Posterior cingulate gyrus (tissue), 11 donors: ENCODE measurements at places on chromosomes 12 and 14.
A peak's percentile ranks its signal among the peaks of the same experiment; 100 is the strongest.

DNA sequence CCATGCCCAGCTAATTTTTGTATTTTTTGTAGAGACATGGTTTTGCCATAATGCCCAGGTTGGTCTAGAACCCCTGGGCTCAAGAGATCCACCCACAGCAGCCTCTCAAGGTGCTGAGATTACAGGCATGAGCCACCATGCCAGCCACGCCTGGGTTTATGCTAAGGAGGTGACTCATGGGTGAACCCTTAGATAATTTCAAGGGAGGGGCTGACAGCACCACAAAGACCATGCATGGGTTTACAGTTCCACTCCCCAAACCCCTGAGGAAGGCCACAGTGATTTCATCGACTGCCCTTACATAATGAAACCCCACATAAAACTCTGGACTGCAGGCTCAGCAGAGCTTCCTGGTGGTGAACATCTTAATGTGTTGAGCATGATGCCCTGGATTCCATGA lies 33.7 kb downstream of the TMEM132D start:
- DNase-seq: no peak

DNA sequence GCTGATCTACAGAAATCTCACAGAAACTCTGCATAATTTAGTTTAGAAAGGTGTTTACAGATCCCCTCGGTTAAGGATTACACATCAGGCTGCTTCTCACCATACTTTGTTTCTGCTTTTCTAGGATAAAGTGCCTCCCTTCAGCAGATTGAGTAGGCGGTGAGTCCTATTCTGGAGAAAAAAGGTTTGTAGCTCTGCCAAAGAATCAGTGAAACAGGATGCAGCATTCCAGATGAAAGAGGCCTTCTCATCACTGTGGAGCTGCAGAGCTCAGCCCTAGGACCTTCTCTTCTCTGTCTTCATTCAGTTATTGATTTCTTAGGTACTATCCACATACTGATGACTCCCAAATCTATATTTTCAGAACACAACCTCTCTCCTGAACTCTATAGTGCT lies 155.5 kb upstream of the KRR1 start:
- DNase-seq: no peak

GRCh38 chr12:14694145-14694714 lies 2.2 kb downstream of the GUCY2C start:
- no peak for DNase-seq

- DNase-seq: no peak
These were observed 6.1 kb downstream of the METTL3 start for GRCh38 chr14:21505012-21505553.

DNA sequence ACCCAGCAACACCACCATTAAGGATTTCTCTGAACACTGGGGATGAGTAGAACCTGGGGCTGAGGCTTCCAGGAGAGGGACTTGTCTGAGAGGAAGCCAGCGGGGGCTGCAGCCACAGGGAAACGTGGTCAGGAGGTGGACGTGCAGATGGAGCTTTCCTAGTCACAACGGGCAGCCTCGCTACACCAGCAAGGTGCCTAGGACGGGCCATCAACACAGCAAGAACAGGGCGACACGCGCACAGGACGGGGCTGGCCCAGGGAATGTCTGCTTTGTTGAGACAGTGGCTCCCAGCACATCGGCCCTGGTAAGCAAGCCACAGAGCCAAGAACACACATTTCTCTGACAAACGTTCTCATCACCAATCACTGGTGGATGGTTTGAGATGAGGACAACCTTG lies 25.3 kb downstream of the ANKLE2 start:
- no peak for DNase-seq

GRCh38 chr12:1947081-1947480 lies 28.6 kb upstream of the CACNA2D4 start:
- no peak for DNase-seq

GRCh38 chr14:68958553-68958952 lies 20.5 kb downstream of the ACTN1 start:
- no peak for DNase-seq

GRCh38 chr14:104284636-104285507 lies 146.5 kb downstream of the KIF26A start:
- peak; percentile 33 for DNase-seq

GRCh38 chr14:77275601-77276017 lies 4.6 kb upstream of the NGB start:
- peak; percentile 73 for DNase-seq

- DNase-seq: no peak
These were observed 5.1 kb upstream of the CHD4 start for GRCh38 chr12:6612247-6612646.

DNA sequence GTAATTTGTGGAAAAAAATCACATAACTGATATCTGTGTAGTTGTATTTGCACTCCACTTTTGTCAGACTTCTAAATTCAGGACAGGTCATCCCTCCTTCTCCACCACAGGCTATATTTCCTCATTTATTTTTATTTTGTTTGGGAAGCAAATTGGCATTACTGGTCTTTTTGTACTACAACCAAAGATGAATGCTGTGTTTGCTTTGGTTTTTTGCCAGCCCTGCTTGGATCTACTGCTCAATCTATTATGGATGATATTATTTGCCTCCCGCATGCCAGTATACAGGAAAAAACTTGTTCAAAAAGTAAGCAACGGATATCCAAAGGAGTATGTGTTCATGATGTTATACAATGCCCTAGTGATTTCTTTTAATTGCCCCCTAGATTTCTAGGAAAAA lies 948.8 kb downstream of the TRHDE start:
- no peak for DNase-seq

DNA sequence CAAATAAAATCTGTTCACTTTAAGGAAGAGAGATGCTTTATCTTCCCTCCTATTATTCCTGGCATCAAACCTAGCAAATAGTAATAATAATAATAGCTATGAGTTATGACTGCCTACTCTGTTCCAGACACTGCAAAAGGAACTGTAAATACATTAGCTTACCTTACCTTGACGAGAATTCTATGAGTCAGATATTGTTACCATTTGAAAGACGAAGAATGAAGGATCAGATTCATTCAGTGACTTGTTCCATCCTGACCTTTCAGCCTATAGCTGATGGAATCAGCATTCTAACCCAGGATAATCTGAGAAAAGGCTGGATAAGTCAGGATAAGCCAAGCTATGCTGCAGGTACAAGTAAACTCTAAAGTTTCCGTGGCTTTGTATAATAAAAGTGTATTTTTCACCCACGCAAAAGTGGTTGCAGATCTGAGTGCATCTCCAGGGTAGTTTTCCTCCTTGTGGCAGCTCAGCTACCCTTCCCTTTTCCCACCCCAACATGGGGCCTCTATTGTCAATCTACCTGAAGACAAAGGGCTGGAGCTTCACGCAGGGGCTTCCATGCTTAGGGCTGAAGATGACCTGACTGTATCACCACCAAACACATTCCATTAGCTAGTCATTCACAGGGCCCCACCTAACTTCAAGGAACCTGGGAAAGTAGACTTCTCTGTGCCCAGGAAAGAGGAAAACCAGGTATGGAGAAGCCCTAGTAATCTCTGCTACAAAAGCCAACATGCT lies 57.2 kb upstream of the CCND2 start:
- DNase-seq: no peak

DNA sequence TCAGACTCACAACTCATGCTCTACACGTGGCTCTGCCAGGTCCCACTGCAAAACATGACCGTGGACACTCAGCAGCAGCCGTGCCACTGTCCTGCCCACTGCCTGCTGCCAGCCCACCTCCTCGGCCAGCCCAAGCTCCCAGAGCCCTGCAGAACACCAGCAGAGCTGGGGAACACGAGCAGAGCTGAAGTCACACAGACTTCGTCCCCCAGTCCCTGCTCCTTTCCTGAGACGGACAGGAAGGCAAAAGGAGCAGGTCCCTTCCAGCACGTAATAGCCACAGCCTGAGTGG lies 152.1 kb downstream of the DPF3 start:
- no peak for DNase-seq

DNA sequence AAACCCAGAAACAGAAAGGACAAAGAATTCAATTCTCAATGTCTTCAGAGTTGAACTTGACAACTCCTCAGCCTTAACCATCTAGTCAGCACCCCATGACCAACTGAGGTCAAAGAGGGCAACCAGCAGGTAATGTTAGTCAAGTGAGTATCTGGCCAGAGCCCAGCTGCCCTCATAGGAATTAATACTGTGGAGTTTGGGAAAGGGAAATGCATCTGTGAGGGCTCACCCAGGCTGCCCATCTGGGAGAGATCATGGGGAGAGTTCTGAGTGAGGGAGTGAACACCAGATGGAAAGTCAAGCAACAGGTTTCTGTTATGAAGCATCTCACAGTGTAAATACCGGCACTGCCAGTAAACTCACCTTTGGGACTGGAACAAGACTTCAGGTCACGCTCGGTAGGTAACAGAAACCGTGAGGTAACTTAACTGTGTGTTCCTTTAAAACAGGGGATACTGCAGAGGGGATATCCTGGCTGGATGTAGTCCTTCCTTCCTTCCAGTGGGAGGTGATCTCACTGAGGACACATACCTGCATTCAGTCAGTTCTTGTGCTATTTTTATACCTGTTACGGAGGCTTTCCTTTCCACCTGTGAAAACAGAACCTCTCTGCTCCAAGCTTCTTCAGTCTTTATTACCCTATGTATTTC lies 94.4 kb downstream of the DAD1 start:
- no peak for DNase-seq

DNA sequence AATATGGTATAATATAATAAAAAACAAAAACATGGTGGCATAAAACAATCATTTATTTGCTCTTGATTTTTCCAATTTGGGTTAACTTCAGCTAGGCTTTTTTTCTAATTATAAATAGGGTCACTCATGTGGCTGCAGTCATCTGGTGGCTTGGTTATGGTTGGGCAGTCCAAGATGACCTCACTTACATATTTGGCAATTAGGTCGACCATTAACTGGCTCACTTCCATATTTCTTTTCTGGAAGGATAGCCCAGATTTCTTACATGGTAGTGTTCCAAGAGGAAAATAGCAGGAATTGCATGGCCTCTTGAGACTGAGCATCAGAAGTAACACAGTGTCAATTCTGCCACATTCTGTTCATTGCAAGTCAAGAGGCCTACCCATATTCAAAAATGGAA lies 153.4 kb downstream of the FUT8 start:
- DNase-seq: no peak

GRCh38 chr14:67719866-67720265 lies 18.2 kb downstream of the RDH12 start:
- no peak for DNase-seq

DNA sequence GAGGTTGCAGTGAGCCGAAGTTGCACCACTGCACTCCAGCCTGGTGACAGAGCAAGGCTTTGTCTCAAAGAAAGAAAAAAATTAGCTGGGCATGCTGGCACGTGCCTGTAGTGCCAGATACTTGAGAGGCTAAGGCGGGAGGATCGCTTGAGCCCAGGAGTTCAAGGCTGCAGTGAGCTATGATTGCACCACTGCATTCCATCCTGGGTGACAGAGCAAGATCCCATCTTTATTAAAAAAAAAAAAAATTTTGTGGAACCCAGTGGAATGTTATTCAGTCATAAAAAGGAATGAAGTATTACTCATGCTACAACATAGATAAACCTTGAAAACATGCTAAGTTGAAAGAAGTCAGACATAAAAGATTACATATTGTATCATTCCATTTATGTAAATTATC lies 8.3 kb upstream of the ERBB3 start:
- no peak for DNase-seq

- DNase-seq: no peak
These were observed 341.6 kb upstream of the FKBP4 start for GRCh38 chr12:2453076-2453760.

DNA sequence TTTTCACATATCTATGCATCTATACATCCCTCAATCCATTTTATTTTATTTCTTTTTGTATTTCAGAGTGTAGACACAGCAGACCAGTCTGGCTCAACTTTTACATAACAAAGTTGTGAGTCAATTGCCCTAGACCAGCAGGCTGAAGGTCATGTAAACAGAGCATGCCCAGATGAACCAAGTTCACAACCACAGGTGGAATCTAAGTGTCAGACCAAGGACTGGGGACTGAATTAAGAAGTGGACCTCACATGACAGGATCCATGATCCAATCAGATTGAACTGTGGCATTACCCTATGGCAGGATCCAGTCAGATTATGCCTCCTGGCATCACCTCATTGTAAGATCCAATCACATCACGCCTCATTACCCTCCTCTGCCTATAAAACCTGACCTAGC lies 455.8 kb downstream of the SOX5 start:
- DNase-seq: no peak

DNA sequence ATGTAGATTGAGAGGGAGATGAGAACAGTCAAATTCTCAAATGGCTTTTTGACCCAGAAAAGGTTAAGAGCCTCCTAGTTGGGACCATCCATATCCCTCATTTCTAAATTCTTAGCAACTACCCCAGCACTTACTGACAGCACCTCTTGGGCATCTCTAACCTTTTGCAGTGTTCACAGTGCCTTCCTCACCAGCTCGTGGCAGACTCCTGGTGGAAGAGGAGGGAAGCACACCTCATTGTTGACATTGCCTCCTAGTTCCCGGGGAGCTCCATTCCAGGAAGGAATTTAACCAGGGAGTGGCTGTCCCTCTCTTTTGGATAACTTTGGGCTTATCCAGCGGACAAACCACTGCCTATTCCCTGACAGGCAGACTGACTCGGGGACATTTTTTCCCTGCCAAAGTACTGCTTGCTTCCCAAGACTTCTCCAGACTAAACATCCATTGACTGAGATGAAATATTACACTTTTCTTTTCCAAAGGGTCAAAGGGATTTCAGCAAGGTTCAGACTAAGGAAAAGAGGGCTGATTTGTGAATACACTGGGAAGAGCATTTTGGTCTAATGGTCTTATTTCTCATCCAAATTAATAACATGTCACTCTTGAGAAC lies 9.0 kb upstream of the OR6J1 start:
- no peak for DNase-seq

- DNase-seq: no peak
These were observed 93.1 kb downstream of the PPM1H start for GRCh38 chr12:62841846-62842245.
